Activated T-helper 2 cell treated with anti-CD3 and anti-CD28 coated beads, Interferon-gamma antibody, Interleukin-2, Interleukin-4, amounts not matched to agents 10 μg/mL and 5 μg/mL and 100 μg/mL, durations not matched to agents 14 hours and 24 hours and 36 hours (primary cell): ENCODE measurements at places on chromosomes 3 and 15. TPM values are rescaled to one million over a fixed set of nuclear protein-coding genes. Genes with fewer than 3 reads are reported as not detected.

GRCh38 chr3:134186391-134186790 lies 64.3 kb downstream of the RYK start:
- no peak for DNase-seq

GRCh38 chr3:51961602-51962569 lies 5.4 kb downstream of the PCBP4 start:
- no peak for DNase-seq

SERINC4 gene
- total RNA-seq: 0.28 and 0.57 TPM in 2 replicates

ACTC1 gene
- total RNA-seq: not detected in 2 replicates

DNA sequence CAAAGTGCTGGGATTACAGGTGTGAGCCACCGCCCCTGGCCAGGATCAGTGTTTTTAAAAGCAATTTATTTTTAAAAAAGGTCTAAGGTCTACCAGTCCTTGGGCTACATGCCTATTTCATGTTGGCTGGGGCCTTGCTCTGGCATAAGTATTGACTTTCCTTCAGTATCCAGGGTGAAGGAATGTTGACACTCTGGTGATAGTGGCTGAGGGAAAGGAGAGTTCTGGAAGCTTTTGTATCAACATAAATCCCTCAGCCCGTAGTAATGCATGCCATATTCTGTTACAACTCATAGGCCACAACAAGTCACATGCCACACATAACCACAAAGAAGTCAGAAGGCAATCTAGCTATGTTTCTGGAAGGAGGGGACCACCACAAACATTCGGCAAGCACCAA lies 273.9 kb downstream of the ROBO2 start:
- no peak for DNase-seq

TRH gene
- total RNA-seq: not detected in 2 replicates

- DNase-seq: no peak
These were observed 181.2 kb downstream of the WNT5A start for GRCh38 chr3:55305696-55306485.

PARP15 gene
- total RNA-seq: 14.4 and 16.1 TPM in 2 replicates

DNA sequence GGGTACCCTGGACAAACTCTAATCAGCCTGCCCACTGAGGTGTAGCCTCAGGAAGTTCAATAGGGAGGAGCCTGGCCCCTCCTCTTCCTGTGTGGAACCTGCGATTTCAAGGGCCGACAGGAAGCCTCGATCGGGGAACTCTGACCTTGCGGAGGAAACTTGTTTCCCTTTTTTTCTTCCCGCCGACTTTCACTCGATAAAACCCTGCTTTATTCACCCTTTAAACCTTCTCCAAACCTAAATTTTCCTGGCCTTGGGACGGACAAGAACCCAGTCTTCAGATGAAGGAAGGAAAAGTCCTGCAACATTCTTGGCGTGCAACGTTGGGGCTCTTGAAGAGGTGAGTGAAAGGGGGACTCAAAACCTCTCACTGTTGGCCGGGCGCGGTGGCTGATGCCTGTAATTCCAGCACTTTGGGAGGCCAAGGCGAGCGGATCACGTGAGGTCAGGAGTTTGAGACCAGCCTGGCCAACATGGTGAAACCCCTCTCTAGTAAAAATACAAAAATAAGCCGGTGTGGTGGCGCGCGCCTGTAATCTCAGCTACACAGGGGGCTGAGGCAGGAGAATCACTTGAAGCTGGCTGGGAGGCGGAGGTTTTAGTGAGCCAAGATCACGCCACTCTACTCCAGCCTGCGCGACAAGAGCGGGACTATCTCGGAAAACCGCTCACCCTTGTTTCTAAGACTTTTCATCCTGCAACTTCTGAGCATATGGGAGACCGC lies 208.2 kb downstream of the ZNF385D start:
- no peak for DNase-seq

- no peak for DNase-seq
These were observed 24.4 kb downstream of the NAA50 start for GRCh38 chr3:113721636-113722035.
